T-helper 22 cell (primary cell): ENCODE measurements at places on chromosomes 4 and X.

GRCh38 chr4:183074288-183074990 lies 24.6 kb upstream of the WWC2 start:
- DNase-seq: no peak

DNA sequence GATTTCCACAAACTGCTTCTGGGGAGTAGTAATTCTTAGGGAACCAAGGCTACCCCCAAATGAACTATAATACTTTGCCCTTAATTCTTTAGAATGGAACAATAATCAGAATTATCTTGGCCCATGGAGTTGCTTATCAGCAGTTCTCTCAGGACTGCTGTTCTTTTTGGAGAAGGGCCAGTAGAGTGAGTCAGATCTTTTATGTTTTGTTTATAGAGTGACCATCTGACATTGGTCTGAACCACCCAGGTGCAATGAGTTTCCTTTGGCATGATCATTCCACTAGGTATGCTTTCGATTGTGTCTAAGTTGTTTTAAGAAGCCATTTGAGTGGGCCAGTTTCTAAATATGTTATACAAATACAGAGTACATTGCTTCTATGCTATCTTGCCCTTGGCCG lies 31.8 kb downstream of the PRRG1 start:
- no peak for DNase-seq

DNA sequence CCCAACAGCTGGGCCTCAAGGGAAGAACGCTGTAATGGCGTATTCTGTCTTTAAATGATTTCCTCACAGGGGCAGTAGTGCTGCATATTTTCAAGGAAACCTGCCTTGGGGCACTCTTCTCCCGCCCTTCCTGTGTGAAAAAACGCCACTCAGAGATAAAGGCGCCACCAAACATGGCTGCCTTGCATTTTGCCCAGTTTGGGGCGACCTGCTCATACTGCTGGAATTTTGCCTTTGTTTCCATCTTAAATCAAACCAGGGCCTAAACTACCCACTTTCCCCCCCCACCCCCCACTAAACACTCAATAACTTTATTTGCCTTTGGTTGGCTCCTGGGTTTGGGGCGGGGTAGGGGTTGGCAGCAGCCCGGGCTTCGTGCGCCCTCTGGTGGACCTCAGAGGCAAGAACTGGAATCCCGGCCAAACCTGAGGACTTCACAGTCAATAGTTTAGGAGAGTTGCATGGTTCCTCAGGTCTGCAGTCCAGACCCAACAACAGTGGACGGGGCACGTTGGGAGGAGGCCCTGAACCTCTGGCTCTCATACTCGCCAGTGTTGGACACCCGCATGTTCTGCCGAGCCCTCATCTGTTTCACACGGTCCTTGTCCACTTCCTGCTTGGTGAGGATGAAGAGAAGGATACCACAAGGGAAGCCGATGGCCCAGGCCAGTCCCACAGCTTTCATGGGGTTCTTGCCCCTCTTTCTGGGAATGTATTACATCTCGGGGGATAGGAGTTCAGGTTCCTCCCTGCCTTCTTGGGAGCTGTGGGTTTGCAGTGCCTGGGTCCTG lies 220.1 kb upstream of the STK26 start:
- DNase-seq: peak; percentile 63

- DNase-seq: peak; percentile 11
Observed at GRCh38 chrX:129606918-129607317, 47.8 kb downstream of the APLN start.

DNA sequence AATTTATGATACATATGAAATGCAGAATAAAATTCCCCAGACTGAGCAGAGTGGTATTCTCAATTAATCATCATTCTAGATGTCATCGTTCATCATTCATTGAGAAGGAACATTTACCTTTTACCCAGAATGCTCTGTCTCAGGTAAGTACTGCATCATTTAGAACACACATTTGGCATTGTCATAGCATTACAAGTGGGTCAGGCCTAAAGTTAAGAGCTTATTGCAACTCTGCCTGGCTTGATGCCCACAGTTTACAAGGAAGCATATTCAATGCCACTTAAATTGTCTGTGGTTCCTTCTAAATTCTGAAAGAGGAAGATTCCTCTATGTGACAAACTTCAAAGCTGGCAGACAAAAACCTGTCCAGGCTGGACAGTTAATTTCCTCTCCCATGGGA lies 87.3 kb downstream of the CAMK2D start:
- DNase-seq: no peak

DNA sequence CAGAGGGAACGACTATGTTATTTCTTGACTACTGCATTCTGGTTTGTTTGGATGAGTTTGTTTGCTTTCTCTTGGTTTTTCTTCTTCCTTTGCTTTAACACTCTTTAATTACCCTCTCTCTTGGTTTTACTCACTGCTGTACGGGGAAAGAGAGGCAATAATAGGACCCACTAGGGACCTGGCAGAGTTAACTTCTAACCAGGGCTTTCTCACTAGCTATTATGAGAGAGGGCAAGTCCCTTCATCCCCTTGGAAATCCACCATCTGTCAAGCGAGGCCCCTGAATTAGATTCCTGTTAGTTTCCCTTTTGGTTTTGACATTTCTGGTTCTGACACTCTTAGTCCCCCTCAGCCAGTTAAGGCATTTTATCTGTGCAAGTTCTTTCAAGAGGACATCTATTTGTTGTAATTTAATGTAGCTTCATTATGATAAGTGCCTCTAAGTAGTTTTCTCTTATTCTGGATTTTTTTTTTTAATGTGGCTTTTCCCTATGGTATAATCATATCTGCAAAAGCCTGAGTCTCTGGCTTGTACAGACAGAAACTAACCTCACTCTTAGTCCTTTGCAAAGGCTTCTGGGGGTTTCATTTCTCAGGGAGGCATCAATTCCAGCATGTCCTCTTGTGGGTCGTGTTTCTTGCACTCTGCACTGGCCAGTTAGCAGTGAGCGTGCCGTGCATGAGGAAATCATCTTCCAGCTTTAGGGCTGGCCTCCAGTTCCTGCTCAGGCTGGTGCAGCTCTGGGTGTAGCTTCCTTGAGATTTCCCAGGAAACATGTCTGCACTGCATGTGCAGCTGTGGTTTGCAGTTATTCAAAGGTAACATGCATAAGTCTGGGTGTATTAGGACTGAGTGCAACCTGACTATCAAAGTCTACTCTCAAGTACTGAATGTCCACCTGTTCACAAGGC lies 221.3 kb downstream of the STIM2 start:
- DNase-seq: no peak

DNA sequence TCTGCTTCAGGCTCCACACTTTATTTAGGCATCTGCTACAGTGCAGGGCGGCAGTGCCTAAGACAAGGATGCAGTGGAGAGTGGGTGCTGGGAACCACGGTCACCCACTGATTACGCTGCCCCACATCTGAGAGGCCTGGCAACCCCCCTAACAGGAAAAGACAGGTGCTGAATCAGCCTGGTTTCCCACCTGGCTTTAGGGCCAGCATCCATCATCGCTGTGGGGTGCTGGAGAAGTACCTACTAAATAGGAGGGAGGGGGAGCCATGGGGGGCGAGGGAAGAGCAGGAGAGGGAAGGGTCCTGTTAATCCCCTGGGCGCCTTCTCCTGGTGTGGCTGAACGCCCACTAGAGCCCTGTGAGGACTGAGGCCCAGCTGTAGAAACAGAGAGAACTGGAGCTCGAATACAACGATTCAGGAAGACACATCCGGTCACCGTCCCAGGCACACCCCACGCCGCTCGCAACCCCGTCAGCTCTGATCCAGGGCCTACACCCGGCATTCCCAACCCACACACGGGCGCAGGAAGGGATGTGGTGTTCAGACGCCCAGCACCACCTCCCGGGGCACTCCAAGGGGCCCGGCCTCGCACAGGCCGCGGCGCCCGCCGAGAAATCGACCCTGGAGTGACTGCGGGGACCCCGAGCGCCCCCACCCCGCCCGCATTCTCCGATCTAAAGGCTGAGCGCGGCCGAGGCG lies 554 bp downstream of the DCTD start:
- DNase-seq: peak; percentile 6

DNA sequence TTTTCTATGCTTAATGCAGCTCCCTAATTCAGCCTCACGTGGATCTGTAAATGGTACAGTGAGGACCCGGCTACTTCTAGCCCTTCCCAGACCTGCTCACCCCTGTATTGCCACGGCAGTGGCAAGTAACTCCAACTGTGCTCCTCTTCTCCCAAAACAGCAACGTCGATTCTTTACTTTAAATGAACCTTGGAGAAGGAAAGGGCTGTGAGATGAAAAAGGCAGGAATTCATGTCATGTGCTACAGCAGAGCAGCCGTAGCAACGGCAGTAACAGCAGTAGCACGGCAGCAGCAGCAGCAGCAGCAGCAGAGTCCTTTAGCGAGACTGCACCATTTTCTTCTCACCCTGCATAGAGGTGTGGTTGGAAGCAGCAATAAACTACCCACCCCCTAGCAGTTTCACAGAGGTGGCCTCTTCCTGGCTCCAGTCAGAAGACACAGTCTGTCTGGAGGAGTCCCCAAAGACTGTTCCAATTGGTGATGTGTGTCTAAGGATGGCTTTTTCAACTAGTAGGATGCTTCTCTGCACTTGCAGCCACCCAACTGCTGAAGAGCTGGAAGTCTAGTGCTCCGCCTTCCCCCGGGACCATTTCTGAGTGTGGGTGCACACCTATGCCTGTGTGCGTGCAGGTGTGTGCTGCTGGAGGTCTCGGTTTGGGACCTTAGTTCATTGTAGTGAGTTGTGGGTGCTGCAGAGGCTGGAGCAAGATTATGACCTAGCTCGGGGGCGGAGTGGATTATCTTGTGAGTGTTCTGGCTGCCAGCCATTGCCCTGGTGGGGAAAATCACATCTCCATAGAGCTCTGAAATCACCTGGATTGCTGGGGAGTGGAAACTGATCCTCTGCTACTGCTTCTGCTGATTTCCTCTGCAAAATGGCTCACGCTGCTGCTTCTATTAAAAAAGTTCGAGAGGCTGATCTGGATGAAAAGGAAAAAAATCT lies 67.2 kb downstream of the ANK2 start:
- DNase-seq: no peak

GRCh38 chr4:6338175-6338950 lies 68.7 kb downstream of the WFS1 start:
- DNase-seq: no peak

GRCh38 chr4:100113732-100114131 lies 76.5 kb downstream of the DDIT4L start:
- DNase-seq: no peak

GRCh38 chr4:40586729-40587128 lies 42.9 kb downstream of the RBM47 start:
- DNase-seq: no peak

- no peak for DNase-seq
Observed at GRCh38 chr4:43485196-43485595, 592.7 kb downstream of the GRXCR1 start.

- no peak for DNase-seq
Observed at GRCh38 chr4:18106620-18107019, 85.1 kb upstream of the LCORL start.

DNA sequence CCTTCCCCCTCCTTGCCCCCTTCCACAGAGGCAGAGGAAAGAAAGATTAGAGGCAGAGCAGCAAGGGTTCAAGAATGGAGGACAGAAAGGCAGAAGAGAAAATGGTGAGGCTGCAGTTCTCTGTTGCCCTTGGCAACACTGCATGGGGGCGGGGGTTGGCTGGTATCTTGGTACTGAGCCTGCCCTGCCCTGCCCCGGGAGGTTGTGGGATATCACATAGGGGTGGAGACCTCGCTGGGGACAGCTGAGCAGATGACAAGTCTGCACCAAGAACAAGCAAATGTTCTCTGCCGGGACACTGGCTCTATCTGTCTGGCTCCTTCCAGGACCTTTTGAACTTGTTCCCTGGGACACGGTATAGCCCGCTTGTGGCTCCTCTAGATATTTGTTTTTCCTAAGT lies 39.8 kb downstream of the NHS start:
- DNase-seq: no peak

GRCh38 chr4:168883513-168883912 lies 126.5 kb downstream of the CBR4 start:
- DNase-seq: no peak

DNA sequence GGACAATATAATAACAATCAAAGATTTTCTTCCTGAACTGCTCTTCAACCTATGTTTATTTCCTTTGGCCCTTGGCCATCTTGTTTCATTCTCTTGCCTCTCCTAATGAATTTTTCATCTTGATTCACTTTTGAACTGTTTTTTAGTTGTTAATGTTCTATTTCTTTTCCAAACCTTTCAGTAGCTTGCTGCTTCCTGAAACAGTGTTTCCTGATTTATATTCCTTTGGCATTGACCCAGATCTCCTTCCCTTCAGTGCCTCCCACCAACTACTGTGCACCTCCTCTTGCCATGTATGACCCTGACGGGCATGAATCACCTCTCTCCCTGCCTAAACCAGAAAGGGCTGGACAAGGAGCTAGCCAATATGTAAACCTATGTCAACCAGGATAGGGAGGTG lies 25.6 kb upstream of the SPP1 start:
- no peak for DNase-seq

DNA sequence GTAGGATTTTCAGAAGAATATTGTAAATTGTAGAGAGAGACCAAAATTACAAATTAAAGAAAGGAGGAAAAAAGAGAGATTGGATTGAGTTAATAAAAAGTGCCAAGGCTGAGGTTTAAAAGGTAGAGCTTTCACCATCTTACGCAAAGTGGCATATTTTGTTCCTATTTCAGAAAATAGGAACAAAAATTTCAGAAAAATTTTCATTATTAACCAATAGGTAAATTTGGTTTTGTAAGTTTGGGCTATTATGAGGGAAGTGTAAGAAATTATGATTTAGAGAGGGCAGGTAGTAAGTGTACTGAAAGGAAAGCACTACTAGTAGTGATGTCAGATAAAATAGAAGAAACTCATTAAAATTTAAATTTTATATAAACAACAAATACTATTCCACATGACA lies 479.7 kb downstream of the ACTRT1 start:
- no peak for DNase-seq

DNA sequence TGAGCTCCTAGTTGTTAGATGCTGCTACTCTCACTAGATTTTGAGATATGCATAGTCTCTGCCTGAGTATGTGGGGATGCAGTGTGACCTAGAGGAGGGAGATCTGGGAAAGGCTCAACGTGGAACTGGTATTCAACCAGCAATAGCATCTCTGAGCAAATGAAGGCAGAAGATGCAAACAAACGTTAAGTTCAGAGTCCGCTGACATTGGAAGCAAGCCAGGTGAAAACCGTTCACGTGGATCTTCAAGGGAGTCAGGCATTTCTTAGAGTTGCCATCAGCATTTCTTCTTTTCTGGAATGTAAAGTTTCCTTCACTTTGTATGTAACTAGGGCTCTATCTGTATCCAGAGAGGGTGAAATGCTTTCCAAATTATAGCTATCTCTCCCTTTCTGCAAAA lies 59.9 kb downstream of the C4orf51 start:
- no peak for DNase-seq

- DNase-seq: no peak
Observed at GRCh38 chr4:15878011-15878410, 60.5 kb downstream of the FGFBP1 start.

GRCh38 chr4:83268491-83268890 lies 16.1 kb downstream of the COQ2 start:
- DNase-seq: no peak

DNA sequence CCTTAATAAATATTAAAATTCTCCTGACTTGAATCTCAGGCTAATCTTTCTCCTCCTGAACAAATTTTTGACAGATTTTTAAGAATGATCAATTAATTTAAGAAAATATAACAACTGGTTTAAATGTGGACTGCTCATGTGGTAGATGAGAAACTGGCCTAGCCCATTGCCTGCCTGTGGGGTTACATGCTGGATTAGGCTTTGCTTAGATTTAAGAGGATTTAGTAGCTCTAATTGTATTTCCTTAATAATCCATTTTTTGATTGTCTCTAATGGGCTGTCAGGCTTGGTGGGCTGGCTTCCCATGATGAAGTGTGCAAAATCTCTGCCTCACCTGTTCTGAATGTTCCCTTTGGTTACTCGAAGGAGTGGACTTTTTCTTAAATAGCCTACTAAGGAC lies 27.8 kb upstream of the LIMCH1 start:
- DNase-seq: no peak

GRCh38 chrX:92270936-92271855 lies 492.0 kb downstream of the PCDH11X start:
- no peak for DNase-seq
